ENCODE measurements at places on chromosomes 6 and 20.
A peak's percentile ranks its signal among the peaks of the same experiment; 100 is the strongest.

- DNase-seq = peak; percentile 65
- peak overlapping the region; percentile 43 for H3K27ac ChIP-seq
- peaks cover 6% of the 10 kb centered on the region for H3K4me1 ChIP-seq
- no peak overlapping the region for H3K4me3 ChIP-seq
- H3K27me3 ChIP-seq = no peaks in the 10 kb centered on the region
Measured at GRCh38 chr6:111841822-111842221, 31.4 kb downstream of the FYN start.

- no peaks in the 10 kb centered on the region for H3K27me3 ChIP-seq
- no peak overlapping the region for H3K4me3 ChIP-seq
- no peaks in the 10 kb centered on the region for H3K4me1 ChIP-seq
Measured at GRCh38 chr6:8014947-8015346, 49.2 kb downstream of the BLOC1S5 start.

GRCh38 chr6:104644848-104645247, 214.9 kb downstream of the HACE1 start:
- H3K4me1 ChIP-seq = no peaks in the 10 kb centered on the region
- no peak overlapping the region for H3K4me3 ChIP-seq
- H3K36me3 ChIP-seq = no peaks in the 10 kb centered on the region
- no peak for DNase-seq

DNA sequence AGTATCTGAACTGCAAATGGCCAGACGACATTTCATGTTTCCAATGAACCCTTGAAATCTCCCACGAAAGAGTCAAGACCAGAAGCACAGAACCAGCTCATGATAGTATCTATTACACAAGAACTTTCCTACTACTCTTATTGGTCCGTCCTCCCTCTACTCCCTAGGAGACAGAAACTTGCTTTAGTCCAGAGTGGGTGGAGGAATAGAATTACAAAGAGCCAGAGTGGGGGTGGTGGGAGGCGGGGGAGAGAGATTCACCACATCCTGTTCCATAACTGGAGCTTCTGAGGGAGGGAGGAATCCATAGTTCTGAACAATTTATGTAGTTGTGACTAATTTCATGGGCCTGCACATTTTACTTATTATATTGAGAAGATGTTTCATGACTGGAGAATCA, 18.5 kb upstream of the WFDC10A start:
- H3K4me3 ChIP-seq = no peak overlapping the region
- no peaks in the 10 kb centered on the region for H3K4me1 ChIP-seq
- H3K27ac ChIP-seq = no peak overlapping the region
- peak; percentile 88 for DNase-seq
- H3K27me3 ChIP-seq = no peaks in the 10 kb centered on the region

All from fibroblast of lung (primary cell).